Fibroblast of lung (primary cell): ENCODE measurements at places on chromosomes 2 and 18. TPM values are rescaled to one million over a fixed set of nuclear protein-coding genes. Genes with fewer than 3 reads are reported as not detected.

DNA sequence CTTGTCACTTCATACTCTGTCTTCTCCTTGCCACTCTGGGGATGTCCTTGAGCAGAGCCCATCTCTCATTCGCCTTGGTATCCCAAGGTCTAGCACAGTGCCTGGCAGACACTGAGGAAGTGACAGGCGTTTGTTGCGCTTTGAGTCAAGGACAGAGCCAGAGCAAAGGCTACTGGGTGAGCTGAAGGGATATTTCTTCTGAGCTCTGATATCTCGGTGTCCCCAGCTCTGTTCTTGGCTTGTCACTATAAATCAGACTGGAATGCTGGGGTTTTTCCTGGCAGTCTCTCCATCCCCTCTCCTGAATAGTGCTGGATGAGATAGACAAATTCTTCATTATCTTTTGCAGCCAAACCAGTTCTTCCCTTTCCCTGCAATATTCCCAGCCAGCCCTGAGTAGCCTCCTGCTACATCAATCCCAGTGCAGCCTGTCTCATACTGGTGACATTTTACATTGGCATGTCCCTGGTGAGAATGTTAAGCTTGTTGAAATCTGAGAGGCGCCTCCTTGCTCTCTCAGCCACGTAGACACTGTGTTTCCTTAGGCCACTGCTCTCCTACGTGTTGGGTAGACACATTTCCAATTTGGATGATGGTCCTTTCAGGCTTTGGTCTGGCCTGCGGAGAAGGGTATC, 61.7 kb downstream of the CTIF start:
- peak; percentile 48 for DNase-seq

- no peak for DNase-seq
These were observed 14.5 kb downstream of the RTN4 start for GRCh38 chr2:55035716-55036115.

DNA sequence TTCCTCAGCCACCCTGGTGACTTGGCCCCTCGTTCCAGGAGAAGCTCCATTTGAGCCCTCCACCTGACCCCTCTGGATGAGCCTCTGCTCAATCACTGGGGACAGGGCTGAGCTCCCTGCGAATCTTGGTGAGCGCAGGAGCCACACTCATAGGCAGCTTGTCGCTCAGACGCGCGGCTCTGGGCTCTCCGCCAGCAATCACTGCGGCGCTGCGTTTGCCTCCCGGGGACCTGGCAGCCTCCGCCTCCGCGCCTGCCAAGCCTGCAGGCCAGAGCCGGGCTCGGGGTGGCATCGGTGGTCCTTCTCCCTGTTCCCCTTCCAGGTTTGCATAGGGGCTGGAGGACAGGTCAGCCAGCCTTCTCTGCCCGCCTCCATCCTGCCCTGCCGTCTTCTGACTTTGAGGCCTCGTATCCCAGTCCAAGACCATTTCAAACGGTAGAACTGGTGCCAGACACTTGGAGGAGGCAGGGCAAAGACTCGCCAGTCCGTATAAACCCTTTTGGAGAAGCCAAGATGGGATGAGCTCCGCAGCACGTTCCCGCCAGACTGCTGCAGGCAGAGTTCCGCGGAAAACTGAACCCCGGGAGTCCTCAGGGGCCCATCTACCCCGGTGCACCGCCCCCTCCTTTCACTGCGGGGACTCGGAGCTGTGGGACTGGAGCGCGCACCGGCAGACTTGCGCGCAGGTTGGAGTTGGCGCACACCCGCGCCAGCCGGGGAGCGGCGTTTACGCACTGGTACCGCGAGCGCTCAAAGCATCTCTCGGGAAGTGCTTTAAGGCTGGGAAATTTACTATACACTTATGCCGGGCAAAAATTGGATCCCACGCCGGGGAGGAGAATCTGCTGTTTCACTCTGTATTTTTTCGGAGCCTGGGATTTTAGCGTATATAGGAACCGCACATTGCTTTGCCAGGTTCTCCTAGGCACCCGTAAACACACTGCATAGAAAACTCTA, 1.1 kb upstream of the TACR1 start:
- peak; percentile 58 for DNase-seq

DNA sequence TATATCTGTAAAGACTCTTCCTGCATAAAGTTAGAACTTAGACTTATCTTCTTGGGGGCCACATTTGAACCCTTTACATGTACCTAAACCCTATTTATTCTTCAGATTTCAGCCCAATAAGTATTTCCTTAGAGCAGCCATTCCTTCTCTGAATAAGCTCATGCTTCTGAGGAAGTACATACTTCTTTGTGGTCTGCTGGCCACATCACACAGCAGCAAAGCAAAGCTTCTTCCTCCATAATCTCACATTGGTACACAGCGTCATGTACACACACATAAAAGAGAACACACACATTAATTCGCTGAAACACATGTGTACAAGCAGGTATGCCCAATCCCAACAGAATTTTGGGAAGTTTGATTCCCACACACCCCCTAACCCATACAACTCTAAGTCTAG, 331.0 kb downstream of the CDH2 start:
- DNase-seq, result no peak

DNA sequence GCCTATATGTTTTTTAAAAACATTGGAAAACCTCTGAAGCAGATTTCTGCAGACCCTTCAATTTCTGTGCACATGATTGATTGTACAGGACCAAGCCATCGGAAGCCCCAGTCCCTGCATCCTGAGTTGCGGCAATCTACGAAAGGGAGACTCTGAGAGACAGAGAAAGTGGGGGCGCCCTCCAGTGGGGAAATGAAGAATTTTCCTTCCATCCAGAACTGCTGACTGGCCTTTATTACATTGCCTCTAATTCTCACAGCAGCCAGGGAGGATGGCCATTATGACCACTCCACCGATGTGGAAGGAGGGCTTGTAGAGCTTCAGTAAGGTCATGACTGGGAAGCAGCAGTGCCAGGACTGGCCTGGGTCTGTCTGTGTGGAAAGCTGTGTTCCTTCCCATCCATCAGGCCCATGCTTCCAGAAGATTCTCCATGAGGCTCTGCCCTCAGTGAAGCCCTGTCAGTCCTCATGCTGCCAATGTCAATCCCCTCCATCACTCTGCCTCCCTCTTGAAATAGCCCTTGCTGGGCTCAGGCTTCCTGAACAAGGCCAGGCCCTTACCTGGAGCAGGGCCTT, 20.0 kb upstream of the RESP18 start:
- peak; percentile 36 for DNase-seq

GRCh38 chr2:40384714-40385113, 67.2 kb downstream of the SLC8A1 start:
- DNase-seq, result peak; percentile 96

ARHGAP15 gene
- total RNA-seq, result under 0.01 TPM in 1 of 2 replicates, not detected in the other
